Chondrocyte (in vitro differentiated cells): ENCODE measurements at places on chromosomes 12 and 14.
A peak's percentile ranks its signal among the peaks of the same experiment; 100 is the strongest.

GRCh38 chr14:82011460-82011859, 477.8 kb upstream of the SEL1L start:
- no peak for DNase-seq

GRCh38 chr12:124524231-124524925, 43.0 kb downstream of the NCOR2 start:
- no peak for DNase-seq

- no peak for DNase-seq
Observed at GRCh38 chr14:54564071-54564867, 2.7 kb upstream of the SAMD4A start.

- DNase-seq: no peak
Observed at GRCh38 chr12:122403831-122404230, 18.6 kb downstream of the CLIP1 start.

DNA sequence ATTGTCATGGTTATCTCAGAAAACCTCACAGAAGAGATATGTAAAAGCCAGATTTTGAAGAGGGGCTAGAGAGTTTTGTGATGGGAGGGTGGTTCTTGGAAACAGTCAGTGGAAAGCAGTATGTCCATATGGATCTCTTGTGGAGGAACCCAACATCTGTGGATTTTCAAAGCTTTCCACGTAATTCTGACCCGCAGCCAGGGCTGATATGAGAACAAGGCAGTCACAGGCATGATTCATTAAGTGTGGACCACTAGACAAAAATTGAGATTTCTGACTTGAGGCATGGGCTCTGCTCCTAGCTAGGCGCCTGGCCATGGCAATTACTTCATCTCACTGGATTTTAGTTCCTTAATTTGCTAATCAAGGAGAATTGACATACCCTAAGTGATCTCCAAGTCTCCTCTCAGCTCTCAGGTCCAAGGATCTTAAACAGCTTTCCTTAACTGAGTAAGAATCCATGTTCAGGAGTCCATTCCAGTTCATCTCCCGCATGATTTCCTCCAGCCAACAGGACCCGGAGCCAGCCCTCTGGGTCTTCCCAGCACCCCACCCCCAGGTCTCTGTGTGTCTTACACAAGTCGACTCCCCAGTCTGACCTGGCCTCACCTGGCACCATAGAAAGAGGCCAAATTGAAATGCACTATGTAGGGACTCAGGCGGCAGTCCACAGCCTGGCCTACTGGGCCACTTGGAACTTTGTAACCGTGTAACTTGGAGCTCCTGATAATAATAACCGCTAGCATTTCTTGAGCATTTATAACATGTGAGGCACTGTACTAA, 176.3 kb upstream of the PARP11 start:
- DNase-seq: no peak

- DNase-seq: peak; percentile 40
Observed at GRCh38 chr14:63178912-63179311, 25.3 kb upstream of the RHOJ start.

- no peak for DNase-seq
Observed at GRCh38 chr14:99380991-99381687, 99.5 kb downstream of the SETD3 start.

- no peak for DNase-seq
Observed at GRCh38 chr12:49089821-49090773, 4.5 kb downstream of the DHH start.

DNA sequence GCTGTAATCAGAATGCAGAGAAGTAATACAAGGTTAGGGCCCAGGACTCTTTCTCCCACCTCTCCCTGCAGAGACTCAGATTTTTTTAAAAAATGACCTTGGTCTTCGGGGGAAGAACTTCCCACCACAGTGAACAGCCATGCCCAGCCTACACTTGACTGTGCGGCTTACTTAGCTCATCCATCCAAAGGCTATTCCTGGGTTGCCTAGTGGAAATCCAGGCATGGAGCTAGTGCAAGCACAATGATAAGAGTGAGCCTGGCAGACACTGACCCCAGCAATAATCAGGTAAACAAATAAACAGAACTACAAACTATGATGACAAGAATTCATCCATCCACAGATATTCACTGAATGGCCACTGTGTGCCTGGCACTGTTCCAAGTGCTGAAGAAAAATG, 14.7 kb downstream of the SERPINA5 start:
- no peak for DNase-seq

- DNase-seq: no peak
Observed at GRCh38 chr12:11509326-11509725, 114.0 kb upstream of the PRB2 start.

DNA sequence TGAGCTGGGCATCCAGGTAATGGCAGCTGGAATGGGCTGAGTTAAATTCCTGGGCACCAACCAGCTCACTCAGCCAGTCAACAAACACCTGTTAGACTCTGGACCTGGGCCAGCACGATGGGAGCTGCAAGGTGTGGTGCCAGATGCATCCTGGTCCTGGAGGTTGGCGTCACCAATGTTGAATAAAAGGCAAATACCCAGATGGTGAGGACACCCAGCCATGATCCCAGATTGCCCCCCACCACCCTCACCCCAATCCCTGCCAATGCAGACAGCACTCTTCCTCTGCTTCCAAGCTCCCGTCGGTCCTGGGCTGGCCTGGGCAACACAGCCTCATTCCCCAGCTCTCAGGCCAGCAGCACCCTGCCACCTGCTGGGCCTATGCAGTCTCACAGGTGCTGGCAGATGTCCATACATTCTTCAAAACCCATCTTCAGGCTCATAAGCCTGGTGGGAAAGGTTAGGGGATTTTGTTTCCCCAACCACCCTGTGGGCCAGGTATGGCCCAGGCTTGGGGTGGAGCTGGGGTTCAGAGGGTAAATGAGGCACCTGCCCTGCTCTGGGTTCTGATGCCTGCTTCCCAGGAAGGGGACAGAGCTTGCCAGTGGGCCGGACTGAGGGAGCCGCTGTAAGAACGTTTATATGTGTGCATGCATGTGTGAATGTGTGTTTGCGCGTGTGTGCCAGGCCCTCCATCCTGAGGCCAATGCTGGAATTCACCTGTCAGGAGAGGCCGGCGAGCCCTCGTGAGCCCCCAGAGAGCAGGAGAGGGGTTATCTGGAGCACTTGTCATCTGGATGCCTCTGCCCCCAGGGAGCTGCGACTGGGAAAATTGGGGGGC, 58.0 kb downstream of the LGMN start:
- peak; percentile 77 for DNase-seq

DNA sequence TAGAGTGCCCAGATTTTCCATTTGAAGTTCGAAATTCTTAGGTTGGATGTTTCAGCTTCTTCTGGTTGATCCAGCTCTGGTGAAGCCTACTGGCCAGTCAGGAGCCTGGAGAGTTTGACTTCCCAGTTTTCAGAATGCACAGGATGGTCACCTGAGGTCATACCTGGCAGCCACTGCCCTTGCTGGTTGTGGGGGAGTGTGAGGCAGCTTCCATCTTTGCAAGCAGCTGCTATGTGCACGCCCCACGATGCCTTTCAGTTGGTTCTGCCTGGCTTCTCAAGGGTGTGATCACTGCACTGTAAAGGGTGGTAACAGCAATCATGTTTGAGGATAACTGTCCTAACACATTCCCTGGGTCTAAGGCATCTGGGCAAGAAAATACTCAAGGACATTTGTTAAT, 15.4 kb downstream of the CCDC92 start:
- DNase-seq: no peak

DNA sequence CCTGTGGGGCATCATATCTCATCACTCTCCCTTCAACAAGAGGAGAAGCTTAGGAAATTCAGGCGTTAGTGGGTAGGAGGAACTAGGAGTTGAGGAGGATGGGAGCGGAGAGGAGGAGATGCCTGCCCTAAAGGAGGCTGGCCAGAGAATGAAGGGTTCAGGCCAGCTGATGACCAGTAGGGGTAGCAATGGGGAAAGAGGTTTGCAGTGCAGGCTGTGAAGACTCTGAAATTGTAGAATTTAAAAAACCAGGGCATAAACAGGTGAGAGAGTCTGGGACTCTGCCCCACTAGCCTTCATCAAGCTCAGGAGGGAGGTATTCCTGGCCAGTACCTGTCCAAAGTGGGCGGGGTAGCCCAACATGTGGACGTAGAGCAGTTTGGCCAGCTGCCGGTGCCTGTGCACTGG, 809 bp downstream of the AP1G2 start:
- no peak for DNase-seq

DNA sequence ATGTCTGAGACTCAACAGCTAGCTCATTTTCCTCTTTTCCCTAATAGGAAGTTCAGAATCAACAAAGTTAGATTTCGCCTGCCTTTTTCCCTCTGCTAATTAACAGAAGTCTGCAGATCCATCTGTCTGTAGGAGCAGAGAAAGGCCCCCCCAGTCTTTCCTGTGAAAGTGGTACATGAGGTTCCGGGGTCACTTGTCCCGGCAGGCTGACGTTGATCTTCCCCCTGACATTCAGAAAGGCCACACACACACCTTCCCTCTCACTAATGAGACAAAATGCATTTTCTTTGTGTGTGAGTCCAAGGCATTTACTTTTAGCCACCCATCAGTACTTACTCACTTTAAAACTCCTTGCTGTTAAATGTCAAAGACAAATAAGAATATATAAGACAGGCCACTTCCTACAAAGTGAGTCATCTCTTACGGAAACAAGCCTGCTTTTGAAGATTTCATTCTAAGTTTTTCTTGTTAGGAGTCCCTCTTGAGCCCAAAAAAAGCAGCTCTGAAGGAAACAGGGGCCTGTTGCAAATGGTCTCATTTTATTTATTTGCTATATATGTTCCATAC, 138.7 kb downstream of the TTC7B start:
- no peak for DNase-seq

DNA sequence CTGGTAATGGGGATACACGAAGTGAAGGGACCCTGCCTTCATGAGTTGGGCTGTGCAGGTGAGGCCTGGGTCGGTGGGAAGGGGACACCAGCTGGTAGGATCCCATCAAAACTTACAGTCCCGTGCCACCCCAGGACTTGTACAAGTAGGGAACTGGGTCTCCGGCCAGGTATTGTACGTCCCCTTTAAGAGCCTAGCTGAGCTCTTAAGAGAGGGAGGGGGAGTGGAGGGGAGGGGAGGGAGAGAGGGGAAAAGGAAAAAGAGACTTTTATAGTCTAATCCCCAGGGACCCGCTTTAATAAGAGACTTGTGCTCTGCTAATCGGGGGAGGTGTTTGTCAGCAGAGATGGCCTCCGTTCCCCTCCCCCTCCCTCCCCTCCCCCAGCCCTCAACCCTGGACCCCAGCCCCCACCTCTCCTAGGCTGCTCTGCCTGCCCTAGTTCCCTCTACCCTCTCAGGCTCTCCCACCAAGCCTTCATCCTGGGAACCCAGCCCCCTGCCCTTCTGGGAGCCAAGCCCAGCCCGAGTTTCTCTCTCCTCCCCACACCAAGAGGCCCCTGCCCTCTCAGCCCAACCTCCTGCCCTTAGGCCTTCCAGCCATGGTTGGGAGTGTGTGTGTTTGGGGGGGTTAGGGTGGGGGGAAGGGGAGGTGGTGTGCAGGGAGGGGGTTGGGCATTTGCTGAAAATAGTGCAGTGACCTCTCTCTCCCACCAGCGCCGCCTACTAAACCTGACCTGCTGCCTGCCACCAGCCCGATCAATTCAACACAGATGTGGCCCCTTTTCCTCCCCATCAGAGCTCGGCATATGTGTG, 2.6 kb downstream of the GDF11 start:
- no peak for DNase-seq

- no peak for DNase-seq
Observed at GRCh38 chr12:103626498-103626897, 39.4 kb downstream of the STAB2 start.

DNA sequence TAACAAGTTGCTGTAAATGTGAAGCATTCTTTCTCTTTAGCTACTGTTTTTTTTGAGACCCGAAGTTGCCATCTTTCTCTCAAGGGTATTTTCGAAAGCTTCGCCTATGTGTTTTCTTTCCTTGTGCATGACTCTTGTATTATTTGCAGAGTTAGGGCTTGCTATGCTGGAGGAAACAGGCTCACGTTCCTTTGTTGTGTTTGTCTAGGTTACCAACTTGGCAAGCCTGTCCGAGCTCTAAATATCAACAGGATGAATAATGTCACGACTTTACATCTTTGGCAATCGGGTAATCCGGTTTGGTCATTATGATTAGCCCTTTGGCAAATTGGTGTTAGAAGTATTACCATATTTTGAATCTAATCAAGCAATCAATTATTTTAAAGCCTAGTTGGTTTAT, 15.9 kb upstream of the ATP6V0A2 start:
- DNase-seq: no peak

DNA sequence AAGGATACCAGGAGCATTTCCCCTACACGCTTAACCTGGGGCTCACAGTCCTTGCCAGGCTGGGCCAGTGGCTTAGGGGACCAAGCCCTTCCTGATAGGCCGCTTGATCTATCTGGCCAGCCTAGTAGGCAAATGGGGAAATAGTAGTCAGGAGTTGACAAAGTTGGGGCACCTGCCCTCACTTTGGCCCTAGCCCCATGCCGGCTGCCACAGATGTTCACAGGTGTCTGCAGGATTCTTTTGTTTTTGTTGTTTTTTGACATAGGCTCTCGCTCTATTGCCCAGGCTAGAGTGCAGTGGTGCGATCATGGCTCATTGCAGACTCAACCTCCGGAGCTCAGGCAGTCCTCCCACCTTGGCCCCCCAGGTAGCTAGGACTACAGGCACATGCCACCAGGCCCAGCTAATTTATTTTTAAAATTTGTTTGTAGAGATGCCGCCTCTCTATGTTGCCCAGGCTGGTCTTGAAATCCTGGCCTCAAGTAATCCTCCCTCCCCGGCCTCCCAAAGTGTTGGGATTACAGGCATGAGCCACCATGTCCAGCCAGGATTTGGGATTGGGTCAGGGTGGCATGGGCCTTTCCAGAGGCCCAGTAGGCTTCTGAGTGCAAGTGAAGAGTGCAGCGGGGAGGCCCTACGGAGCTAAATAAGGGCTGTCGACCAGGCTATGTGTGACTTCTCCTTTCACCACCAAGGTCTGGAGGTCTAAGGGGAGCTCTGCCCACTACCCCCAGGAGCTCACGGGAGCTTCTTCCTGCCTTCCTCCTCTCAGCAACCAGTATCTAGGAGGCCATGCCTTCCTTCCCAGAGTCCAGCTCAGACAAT, 15.5 kb upstream of the HDAC7 start:
- peak; percentile 54 for DNase-seq

GRCh38 chr14:49586673-49587460, 687 bp upstream of the RPS29 start:
- DNase-seq: no peak

DNA sequence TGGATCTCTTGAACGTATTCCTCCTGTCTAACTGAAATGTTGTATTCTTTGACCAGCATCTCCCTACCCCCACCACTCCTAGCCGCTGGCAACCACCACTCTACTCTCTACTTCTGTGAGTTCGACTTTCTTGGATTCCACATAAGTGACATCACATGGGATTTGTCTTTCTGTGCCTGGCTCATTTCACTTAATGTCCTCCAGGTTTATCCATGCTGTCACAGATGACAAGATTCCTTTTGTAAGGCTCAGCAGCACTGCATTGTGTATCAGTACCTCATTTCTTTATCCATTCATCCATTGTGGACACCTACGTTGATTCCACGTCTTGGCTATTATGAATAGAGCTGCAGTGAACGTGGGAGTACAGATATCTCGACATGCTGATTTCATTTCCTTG, 10.5 kb downstream of the PRKAB1 start:
- no peak for DNase-seq

GRCh38 chr12:108582978-108583770, 14.7 kb downstream of the TMEM119 start:
- no peak for DNase-seq
